Kasumi-1 (cell line): ENCODE measurements at places on chromosomes 12 and 14.
A peak's percentile ranks its signal among the peaks of the same experiment; 100 is the strongest.

- DNase-seq = no peak
Measured at GRCh38 chr12:116010467-116010866, 267.0 kb downstream of the MED13L start.

- DNase-seq = no peak
Measured at GRCh38 chr14:100425429-100425827, 102.3 kb downstream of the SLC25A47 start.

DNA sequence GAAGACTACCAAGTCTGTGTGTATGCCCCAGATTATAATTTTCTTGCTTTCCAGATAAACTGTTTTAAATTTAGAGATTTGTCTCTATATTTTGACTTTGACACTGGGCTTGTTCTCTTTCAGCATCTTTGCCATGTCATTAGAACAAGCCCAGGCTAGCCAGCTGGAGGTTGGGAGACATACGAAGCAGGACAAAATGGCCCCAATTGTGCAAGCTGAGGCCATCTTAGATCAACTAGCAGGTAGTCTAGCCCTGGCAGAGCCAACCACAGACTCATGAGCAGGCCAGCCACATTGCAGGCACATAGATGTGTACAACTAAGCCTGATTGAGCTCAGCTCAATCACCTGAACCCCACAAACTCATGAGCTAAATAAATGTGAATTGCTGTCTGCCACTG lies 321.4 kb downstream of the ATP23 start:
- no peak for DNase-seq

GRCh38 chr12:30144777-30145683 lies 361.3 kb upstream of the TMTC1 start:
- DNase-seq = no peak

DNA sequence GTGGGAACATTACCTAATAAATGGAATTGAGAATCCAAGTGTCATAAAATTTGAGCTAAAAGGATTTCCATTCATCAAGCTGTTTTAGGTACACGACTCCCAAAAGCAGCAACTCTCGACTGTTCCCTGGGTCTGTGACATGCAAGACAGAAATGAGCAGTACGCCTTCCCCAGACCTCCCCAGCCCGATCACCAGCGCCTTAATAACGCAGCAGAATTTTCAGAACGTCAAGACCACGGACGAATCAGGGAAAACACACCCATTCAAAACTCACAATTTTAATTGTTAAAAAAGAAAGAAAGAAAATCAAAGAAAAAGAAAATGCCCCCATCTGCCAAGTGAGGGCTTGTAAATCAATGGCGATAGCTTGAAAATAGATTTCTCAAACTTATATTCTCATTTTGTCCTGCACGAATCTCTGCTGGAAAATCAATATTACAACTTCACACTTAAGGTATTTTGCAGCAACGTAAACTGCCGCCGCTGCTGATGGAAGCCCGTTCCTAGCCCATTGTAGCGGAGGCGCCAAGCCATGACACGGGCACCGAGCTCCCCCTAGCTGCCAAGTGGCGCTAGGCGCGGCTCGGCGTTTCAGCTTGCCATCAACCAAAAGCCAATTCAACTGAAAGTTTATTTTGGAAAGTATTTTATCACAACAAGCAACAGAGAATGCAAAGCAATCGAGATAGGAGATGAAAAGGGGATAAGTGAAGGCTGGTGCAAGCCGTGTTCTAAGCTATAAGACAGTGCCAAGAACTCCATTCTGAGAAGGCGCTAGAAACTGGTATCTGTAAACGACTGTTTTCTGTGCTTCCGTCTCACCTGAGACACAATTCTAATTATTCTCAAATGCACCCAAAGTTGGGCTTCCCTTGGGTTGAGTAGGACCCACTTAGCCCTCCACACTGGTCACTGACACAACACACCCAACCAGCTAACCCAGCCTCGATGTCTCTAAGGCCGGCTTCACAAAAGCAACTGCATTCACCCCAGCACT lies 5.5 kb downstream of the BCL11B start:
- peak; percentile 70 for DNase-seq
